ENCODE measurements at places on chromosomes 2 and 18.

GRCh38 chr2:108594132-108594981 is 60.1 kb downstream of the LIMS1 start:
- peak; percentile 79 for DNase-seq

GRCh38 chr18:36572135-36572856 is 256.5 kb downstream of the TPGS2 start:
- peak; percentile 58 for DNase-seq

- DNase-seq, result no peak
Measured at GRCh38 chr18:2968606-2969005, 44.3 kb downstream of the LPIN2 start.

- DNase-seq, result peak; percentile 24
Measured at GRCh38 chr2:217617616-217618022, 385.2 kb downstream of the TNS1 start.

DNA sequence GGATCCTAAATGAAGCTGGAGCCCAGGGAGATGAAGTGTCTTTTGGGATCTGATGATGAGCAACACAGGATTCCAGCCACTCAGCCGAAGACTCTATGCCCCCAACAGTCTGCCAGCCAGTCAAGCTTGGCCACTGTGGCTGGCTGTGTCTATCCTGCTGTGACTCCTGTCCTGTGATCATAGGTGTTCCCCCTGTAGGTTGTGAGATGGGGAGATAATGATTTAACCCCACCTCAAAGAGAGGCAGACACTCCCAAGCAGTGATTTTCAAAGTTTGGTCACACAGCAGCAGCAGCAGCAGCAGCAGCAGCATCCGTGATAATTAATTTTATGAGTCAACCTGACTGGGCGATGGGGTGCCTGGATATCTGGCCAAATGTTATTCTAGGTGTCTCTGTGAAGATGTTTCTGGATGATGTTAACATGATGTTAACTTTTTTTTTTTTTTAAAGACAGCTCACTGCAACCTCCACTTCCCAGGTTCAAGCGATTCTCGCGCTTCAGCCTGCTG is 21.4 kb upstream of the RHOB start:
- DNase-seq, result peak; percentile 72

DNA sequence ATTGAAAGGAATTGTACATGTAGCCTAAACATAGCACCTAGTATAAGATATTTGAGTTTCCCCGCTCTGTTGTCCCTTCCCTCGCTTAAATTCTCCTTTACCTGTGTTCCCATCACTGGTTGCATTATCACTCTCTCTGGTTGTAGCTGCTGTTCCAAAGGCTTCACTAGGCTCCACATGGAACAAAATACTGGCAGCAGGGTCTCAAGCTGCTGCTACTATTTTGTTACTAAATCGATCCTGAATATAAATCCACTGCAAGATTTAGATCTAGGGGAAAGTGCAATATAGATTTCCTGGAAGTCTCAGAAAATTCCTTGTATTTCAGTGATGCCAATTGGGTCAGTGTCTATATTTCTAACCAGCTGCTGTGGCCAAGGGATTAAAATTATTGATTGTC is 443.5 kb downstream of the SATB2 start:
- DNase-seq, result no peak

GRCh38 chr2:64212801-64213321 is 68.6 kb upstream of the PELI1 start:
- peak; percentile 97 for DNase-seq

DNA sequence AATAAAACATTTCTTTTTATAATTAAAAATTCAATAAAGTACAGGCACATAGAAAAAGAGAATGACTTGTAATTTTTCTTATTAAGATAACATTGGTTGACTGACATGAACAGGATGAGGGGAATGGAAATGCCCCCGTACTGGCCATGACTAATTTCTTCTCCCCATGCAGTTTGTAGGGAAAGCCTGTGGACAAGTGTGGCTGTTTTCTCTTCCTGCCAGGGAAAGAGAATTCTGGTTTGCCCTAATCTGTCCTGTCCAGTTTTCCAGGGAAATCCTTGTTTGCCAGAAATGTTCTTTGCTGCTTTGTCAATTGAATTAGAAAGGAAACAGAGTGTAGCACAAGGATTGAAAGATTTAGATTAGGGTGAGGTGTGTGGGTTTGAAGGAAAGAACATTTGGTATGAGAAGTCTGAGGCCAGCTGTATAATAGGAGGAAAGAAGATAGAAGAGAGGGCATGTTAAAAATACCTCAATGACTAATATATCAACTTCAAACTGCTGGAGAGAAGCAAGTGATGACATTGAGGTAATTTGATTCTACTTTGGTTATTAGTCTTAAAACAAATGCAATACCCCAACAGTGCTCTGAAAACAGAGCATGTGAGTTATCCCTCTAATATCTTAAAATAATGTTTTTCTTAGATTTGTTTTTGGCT is 593.9 kb upstream of the ZNF804A start:
- DNase-seq, result peak; percentile 58

- DNase-seq, result no peak
Measured at GRCh38 chr2:106193690-106193976, 468 bp downstream of the UXS1 start.

All from fibroblast of lung (primary cell).